ENCODE measurements at places on chromosomes 1 and 21.

DNA sequence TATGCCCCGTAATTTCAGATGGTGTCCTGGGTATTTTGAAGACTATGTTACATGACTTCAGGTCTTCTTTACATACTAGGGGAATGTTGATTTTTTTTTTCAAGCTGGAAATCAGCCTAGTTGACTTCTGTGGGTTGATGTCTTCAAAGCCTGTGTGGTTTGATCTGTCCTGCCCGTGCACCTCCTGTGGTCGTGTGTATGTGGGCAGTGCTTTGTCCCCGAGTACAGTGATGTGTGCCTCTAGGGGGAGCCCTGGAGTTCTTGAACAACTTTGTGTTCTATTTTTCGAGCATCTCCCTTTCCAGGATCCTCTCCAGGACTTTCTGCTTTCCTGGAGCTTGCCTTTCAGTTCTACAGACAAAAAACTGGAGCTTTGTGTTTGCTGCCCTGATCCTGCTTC is 28.9 kb downstream of the OBSCN start:
- DNase-seq, result no peak

- no peak for DNase-seq
These were observed 47.8 kb upstream of the SRSF10 start for GRCh38 chr1:24027838-24028468.

GRCh38 chr1:6985549-6986276 is 200.5 kb downstream of the CAMTA1 start:
- no peak for DNase-seq

GRCh38 chr1:163295949-163296348 is 25.8 kb upstream of the NUF2 start:
- DNase-seq, result no peak

GRCh38 chr21:42043201-42043895 is 27.8 kb upstream of the UMODL1 start:
- DNase-seq, result no peak

DNA sequence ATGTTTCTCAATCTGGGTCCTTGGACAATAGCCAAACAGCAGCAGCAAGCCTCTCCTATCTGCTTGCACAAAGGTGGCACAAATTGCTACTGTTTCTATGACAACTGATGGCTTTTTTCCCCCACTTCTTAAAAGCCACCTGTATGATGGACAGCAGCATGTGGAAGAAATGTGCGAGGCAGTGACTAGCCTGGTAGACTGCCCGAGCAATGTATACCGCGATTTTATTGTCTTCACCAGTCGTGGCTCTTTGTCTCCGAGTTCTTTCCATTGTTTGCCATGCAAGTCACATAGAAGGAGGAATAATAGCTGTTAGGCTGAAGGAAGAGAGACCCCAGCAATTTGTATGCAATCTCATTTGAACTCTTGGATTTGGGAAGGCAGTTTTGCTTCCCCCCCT is 79.4 kb downstream of the S1PR1 start:
- no peak for DNase-seq

- no peak for DNase-seq
These were observed 24.4 kb upstream of the PDXK start for GRCh38 chr21:43694437-43695079.

GRCh38 chr1:90048043-90048442 is 53.1 kb downstream of the ZNF326 start:
- DNase-seq, result no peak

DNA sequence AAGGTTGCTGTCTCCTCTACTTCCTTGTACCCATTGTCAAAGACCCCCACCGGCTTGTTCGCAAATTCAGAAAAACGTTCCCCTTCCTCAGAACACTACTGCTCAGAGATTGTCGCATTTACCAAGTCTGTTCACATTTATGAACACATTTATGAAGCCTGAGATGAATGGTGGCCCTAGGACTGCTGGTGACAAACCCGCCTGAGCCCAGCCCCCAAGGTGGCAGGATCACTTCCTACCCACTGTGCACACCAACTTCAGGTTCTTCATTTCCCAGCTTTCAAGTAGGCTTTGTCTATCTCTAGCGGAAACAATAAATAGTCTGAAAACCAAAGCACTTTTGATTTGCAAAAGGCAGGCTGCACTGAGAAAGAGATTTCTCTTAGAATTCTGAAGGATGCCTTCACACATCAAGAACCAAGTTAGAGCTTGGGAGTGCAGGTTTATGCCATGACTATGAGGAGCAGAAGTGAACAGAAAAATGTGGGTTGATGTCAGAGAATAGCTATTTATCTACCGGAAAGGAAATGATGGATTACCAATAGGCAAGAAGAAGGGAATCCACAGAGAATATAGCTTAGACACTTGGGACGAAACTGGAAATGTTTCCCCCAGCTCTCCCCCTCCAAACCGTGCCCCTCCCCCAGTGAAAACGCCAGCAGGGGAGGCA is 200.5 kb downstream of the TOMM20 start:
- DNase-seq, result no peak

DNA sequence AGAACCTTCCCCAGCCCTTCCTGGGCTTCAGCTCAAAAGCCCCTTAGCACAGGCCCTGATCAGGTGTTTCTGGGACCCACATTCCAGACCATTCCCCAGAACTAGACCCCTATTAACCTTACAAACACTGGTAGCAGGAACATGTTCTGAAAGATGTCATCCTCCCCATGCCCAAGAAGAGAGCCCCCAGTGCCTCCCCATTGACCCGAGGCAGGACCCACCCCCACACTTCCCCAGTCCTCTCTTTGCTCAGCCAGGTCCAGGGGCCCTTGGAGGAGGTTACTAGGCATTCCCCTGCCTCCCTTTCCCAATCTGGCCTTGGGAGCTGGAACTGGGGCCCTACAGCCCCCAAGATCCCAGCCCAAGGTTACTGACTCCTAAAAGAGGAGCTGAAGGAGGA is 38.9 kb upstream of the HMGB4 start:
- no peak for DNase-seq

- DNase-seq, result no peak
These were observed 1.1 kb downstream of the PRRX1 start for GRCh38 chr1:170664828-170665612.
